ENCODE measurements at places on chromosomes 1 and 21. TPM values are rescaled to one million over a fixed set of nuclear protein-coding genes. Genes with fewer than 3 reads are reported as not detected.

Gene PTPN7
- total RNA-seq, result 4.6 TPM

Gene FAM151A
- not detected for total RNA-seq

Gene LY9
- 3.2 TPM for total RNA-seq

Gene UBE2Q1
- total RNA-seq, result 83.8 TPM

Gene ALDH9A1
- 64.1 TPM for total RNA-seq

Gene RGS13
- 3.2 TPM for total RNA-seq

Gene FAM163A
- not detected for total RNA-seq

Gene ANKRD34A
- 0.30 TPM for total RNA-seq

Gene TAL1
- 13.9 TPM for total RNA-seq

Gene CHI3L2
- total RNA-seq, result 23.0 TPM

GRCh38 chr1:207172321-207172720 lies 68.3 kb downstream of the C4BPA start:
- H3K27ac ChIP-seq, result no peak overlapping the region
- DNase-seq, result no peak
- no peaks in the 10 kb centered on the region for H3K27me3 ChIP-seq
- no peak overlapping the region for H3K4me3 ChIP-seq
- H3K4me1 ChIP-seq, result peaks cover 9% of the 10 kb centered on the region

DNA sequence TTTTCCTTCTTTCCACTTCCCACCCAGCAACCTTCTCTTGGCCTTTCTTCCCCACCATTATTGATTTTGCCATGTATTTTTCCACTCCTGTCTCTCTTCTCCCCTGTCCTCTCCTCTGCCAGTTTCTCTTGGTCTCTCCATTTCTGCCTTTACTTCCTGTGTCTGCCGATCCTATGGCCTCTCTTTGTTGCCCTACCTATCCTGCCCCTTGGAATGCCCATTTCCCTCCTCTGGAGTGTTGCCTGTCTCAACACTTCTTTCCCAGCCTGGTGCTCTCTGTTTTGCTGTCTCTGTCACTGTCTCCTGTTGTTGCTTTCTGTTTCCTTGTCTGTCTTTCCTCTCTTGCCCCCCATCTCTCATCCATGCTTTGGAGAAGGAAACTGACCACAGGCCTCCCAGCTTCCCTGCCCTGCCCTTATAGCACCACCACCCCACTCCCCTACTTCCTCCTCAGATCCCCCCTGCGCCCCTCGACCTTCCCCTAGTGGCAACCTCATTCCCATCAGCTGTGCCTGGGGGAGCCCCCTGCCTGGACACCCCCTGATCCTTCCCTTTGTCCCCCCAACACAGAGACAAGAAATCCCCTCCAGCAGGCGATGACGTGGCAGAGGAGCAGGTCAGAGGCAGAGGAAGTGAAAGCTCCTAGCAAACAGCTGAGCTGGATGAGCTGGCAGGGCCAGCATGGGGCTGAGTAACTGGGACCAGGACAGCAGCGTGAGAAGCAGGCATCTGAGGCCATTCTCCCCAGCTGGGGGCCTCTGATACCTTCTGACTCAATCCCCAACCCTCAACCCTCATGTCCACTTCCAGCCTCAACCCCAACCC lies 6.6 kb upstream of the ETV3L start:
- no peak overlapping the region for H3K27ac ChIP-seq
- H3K4me1 ChIP-seq, result peaks cover 3% of the 10 kb centered on the region
- H3K36me3 ChIP-seq, result no peaks in the 10 kb centered on the region
- DNase-seq, result peak; percentile 59

- H3K4me3 ChIP-seq, result peak overlapping the region; percentile 69
- H3K27ac ChIP-seq, result peak overlapping the region; percentile 95
- peaks cover 14% of the 10 kb centered on the region for H3K36me3 ChIP-seq
- peaks cover 41% of the 10 kb centered on the region for H3K4me1 ChIP-seq
Measured at GRCh38 chr21:33266789-33267135, 595 bp downstream of the IL10RB start.

- peaks cover 5% of the 10 kb centered on the region for H3K4me1 ChIP-seq
- no peak for DNase-seq
- H3K36me3 ChIP-seq, result no peaks in the 10 kb centered on the region
- no peak overlapping the region for H3K27ac ChIP-seq
- H3K4me3 ChIP-seq, result no peak overlapping the region
- no peaks in the 10 kb centered on the region for H3K27me3 ChIP-seq
Measured at GRCh38 chr1:224737353-224737727, 121.2 kb downstream of the CNIH3 start.

GRCh38 chr1:9404117-9404914 lies 111.6 kb downstream of the SPSB1 start:
- H3K27me3 ChIP-seq, result no peaks in the 10 kb centered on the region
- no peak overlapping the region for H3K27ac ChIP-seq
- no peak for DNase-seq
- H3K36me3 ChIP-seq, result no peaks in the 10 kb centered on the region

DNA sequence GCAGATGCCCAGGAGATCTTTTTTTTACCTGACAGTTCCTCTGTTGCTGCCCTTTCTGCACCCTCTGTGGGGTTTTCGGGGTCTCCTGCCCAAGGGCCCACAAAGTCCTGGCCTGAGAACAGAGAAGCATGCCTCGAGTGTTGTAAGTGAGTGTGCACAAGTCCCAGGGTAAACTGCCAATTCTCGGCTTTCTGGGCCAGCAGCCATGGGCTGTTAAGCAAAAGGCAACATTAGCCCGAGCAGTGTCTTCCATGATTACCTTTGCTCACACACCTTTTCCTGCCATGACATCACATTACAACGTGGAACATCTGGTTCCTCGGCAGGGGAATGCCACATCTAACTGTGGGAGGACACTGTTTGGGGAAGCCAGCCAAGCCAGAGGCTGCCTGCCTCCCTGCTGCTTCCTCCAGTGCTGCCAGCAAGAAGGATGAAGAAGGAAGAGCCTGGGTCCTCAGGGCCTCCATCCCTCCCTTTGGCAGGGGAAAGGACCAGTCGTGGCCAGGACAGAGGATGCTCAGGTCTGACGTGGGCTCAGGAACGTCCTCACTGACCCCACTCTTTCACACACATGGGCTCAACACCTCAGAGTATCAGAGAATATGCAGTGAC lies 485.9 kb downstream of the OMA1 start:
- H3K4me1 ChIP-seq, result no peaks in the 10 kb centered on the region
- H3K27me3 ChIP-seq, result no peaks in the 10 kb centered on the region
- no peak for DNase-seq
- H3K27ac ChIP-seq, result no peak overlapping the region

DNA sequence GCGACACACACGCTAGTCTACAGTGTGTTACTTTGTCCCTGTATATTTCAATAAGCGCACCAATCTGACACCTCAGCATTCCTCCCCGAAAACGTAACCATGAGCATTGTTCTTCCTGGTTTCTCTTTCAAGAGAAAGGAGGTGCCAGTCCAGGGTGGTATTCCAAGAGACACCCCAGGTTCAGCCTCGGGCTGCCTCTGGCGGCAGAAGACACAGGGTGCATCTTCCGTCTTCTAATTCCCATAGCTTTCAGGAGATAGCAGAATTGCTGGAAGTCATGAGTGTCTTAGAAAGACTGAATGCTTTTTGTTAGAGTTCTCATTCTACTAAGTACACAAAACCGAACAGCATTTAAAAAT lies 15.9 kb upstream of the RGS8 start:
- no peaks in the 10 kb centered on the region for H3K27me3 ChIP-seq
- no peak for DNase-seq
- no peak overlapping the region for H3K27ac ChIP-seq
- no peaks in the 10 kb centered on the region for H3K36me3 ChIP-seq
- no peaks in the 10 kb centered on the region for H3K4me1 ChIP-seq

DNA sequence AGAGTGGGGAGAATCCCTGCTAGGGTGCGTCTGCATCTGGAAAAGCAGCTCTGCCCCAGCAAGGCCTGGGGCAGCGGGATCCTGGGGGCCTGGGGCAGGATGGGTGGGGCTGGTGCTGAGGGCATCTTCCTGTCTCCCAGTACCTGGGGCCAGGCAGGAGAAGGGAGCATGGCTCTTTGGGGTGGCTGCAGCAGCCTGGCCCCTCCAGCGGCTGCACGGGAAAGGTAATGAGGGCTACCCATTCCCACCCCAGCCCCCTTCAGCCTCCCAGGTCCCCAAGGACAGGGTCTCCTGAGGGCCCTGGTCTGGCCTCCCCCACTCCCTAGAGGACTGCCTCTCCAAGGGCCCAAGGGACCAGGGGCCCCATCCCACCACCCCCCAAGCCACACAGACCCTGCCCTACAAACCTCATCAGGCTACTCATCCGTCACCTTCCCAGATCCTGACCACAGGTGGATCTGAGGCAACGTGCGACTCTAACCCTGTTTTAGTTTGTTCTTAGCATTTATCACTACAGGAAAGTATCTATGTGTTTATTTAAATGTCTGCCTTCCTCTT lies 910 bp upstream of the ANKRD65 start:
- peak overlapping the region; percentile 60 for H3K27ac ChIP-seq
- DNase-seq, result peak; percentile 54
- H3K27me3 ChIP-seq, result no peaks in the 10 kb centered on the region
- H3K36me3 ChIP-seq, result no peaks in the 10 kb centered on the region
- no peak overlapping the region for H3K4me3 ChIP-seq
- H3K4me1 ChIP-seq, result no peaks in the 10 kb centered on the region

GRCh38 chr1:55034476-55035133 lies 4.7 kb upstream of the PCSK9 start:
- no peak overlapping the region for H3K27ac ChIP-seq
- DNase-seq, result no peak
- no peak overlapping the region for H3K4me3 ChIP-seq
- no peaks in the 10 kb centered on the region for H3K36me3 ChIP-seq
- no peaks in the 10 kb centered on the region for H3K27me3 ChIP-seq
- H3K4me1 ChIP-seq, result peaks cover 15% of the 10 kb centered on the region

DNA sequence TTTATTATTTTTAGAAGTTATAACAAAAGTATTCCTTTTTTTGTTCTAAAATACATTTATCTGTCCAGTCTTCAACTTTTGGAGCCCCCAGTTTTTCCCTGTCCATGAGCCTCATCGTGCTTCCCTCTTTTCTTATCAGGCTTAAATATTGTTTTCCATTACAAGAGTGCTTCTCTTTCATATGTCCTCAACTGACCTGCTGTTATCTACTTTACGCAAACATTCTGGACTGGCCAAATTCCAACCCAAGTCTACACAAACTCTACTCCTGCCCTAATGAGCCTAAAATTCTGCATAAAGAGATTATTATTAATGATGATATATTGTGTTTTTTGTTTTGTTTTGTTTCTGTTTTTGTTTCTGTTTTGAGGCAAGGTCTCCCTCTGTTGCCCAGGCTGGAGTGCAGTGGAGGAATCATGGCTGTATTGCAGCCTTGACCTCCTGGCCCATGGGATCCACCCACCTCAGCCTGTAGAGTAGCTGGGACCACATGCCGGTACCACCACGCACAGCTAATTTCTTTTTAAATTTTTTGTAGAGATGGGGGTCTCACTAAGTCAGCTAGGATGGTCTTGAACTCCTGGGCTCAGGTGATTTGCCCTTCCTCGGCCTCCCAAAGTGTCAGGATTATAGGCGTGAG lies 318.8 kb upstream of the NEGR1 start:
- no peaks in the 10 kb centered on the region for H3K36me3 ChIP-seq
- no peak overlapping the region for H3K4me3 ChIP-seq
- H3K27ac ChIP-seq, result no peak overlapping the region
- DNase-seq, result no peak

GRCh38 chr1:155996166-155996565 lies 17.8 kb upstream of the ARHGEF2 start:
- H3K27ac ChIP-seq, result no peak overlapping the region
- DNase-seq, result no peak
- H3K36me3 ChIP-seq, result no peaks in the 10 kb centered on the region
- H3K4me1 ChIP-seq, result no peaks in the 10 kb centered on the region
- H3K4me3 ChIP-seq, result no peak overlapping the region

GRCh38 chr21:41894922-41895557 lies 15.9 kb upstream of the PRDM15 start:
- no peak overlapping the region for H3K4me3 ChIP-seq
- no peaks in the 10 kb centered on the region for H3K27me3 ChIP-seq
- peaks cover 45% of the 10 kb centered on the region for H3K36me3 ChIP-seq
- H3K4me1 ChIP-seq, result no peaks in the 10 kb centered on the region
- no peak for DNase-seq

- no peaks in the 10 kb centered on the region for H3K27me3 ChIP-seq
- no peak overlapping the region for H3K4me3 ChIP-seq
- no peak overlapping the region for H3K27ac ChIP-seq
- no peaks in the 10 kb centered on the region for H3K4me1 ChIP-seq
- DNase-seq, result no peak
Measured at GRCh38 chr1:221240690-221241089, 361.4 kb downstream of the HLX start.

DNA sequence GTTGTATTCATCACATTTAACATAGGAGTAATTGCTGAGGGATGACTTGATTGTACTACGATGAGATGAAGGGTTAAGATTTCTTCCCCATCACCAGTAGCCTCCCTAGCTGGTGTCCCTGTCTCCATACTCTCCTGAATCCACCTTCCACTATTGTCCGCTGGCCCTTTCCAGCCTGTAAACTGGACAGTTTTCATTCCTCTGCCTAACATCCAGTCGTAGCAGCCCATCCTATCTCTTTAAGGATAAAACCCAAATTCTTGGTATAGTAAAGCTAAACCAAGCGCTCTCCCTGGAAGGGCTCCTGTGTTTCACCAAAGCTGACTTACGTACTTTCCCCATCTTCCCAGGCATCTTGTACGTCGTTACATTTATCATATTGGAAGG lies 670 bp downstream of the COX20 start:
- peak overlapping the region; percentile 90 for H3K4me3 ChIP-seq
- peaks cover 23% of the 10 kb centered on the region for H3K4me1 ChIP-seq
- peaks cover 17% of the 10 kb centered on the region for H3K36me3 ChIP-seq
- H3K27me3 ChIP-seq, result no peaks in the 10 kb centered on the region
- DNase-seq, result no peak

- H3K27ac ChIP-seq, result peak overlapping the region; percentile 41
- peaks cover 17% of the 10 kb centered on the region for H3K4me1 ChIP-seq
- no peak for DNase-seq
- H3K27me3 ChIP-seq, result peaks cover 3% of the 10 kb centered on the region
Measured at GRCh38 chr1:234774971-234775370, 165.0 kb upstream of the IRF2BP2 start.

DNA sequence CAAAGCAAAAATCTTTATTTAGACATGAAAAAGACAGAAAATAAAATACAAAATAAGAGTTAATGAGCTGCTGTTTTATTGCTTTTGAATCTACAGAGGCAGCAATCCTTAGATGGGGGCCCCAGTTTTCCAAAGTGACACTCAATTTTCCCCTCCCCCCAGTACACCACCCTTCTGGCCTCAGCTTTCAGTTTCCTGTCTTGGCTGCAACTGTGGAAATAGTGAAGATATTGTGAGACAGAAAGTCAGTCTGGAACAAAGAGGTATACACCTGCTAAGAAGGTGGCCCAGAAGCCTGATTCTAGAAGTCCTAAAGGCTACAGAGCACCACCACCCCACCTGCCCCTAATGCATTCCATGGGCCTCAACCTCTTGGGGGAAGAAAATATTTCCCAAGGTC lies 1.1 kb upstream of the MTMR11 start:
- H3K4me3 ChIP-seq, result no peak overlapping the region
- H3K27me3 ChIP-seq, result no peaks in the 10 kb centered on the region
- peak overlapping the region; percentile 64 for H3K27ac ChIP-seq
- H3K36me3 ChIP-seq, result no peaks in the 10 kb centered on the region
